ENCODE measurements at places on chromosomes 12 and 14.

GRCh38 chr12:120892265-120892664, 11.9 kb downstream of the SPPL3 start:
- DNase-seq = no peak

DNA sequence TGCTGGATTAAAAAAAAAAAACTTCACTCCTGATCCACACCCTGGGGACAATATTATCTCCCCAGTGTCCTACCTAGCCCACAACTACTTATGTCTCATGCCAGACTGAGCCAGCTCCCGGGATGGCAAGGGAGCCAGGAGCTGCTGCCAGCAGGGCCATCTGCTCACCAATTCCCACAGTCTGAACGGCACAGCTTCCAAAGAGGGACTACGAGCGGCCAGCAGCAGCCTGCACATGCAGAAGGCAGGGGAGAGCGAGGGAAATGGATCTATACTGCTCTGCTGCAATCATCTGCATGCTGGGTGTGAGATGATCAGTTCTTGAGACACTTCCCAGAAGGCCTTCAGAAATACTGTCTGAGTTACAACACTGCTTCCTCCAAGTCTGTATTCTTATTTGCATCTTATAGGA, 11.1 kb downstream of the SSH1 start:
- no peak for DNase-seq

- no peak for DNase-seq
Observed at GRCh38 chr12:123519141-123520001, 14.1 kb downstream of the RILPL1 start.

DNA sequence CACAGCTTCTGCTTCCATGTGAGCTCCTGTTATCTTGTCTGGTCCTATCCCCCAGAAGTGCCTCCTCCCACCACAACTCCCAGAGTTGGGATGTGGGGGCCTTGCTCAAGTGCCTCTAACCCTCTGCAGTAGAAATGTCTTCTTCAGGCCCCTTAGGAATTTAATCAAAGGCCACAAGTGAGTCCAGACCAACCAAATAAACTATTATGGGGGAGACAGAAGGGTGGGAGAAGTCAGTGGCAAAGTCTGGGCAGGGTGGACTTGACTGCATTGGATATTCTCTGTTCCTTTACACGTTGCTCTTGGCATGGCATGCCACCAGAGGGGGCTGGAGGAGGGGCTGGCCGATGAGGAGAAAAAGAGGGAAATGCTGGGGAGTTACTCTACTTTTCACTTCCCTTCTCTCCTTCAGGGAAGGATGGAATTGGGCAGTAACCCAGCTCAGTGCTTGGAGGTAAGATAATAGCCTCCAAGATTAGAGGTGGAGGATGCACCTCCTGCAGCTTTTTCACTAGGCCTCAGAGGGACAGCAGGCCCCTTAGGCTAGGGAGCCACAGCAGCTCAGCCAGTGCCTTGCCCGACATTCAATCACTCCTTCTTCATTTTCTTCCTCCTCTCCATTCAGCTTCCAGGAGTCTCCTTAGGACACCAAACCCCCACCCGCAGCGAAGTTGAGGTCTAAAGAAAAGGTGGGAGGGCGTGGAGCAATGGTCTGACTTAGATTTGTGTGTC, 1.2 kb upstream of the AP1G2 start:
- no peak for DNase-seq

DNA sequence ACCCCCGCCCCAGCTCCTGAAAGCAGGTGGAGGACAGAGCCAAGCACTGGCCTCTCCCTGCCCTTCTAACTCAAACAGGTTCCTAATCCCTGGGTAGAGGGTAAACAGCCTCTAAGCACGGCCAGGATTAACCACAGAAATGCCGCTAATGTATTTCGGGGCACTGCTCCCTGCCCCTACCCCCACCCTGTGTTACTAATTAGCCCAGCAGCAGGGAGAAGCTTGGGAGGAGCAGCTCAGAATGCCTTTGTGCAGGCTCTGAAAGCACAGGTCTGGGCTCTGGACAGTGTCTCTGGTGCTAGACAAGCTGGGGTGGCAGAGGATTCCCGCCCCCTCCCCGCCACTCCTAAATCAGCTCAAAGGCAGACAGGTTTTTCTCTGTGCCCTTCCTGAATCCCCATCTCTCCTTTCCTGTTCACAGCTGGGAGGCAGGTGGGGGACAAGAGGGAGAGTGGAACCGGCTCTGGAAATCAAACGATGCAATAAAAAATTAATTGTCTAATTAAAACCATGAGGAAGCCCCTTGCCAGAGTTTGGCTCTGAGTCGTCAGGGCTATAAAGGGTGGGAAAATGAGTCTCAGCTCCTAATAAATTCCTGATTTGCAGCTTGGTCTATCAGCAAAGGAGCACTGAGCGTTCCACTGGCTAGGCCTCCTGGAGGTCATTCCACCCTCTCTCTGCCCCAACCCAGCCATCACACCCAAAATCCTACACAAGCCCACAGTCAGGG, 53.0 kb downstream of the SMUG1 start:
- no peak for DNase-seq

GRCh38 chr12:85310456-85311076, 30.5 kb downstream of the ALX1 start:
- DNase-seq = no peak

DNA sequence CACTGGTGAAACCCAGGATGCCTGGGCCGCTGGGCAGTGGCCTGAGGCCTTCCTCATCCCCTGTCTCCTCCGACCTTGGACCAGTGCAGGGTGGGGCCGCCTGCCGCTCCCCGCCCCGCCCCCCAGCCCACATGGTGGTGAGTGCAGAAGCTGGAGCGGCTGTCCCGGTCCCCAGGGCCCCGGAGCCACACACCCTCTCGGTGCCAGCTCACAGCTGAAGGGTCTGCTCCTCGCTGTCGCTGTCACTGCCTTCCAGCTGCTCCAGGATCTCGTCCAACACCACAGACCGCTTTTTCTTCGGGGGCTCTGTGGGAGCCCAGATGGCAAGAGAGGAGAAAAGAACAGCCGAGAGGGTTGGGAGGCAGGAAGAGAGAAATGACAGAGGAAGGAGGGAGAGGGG, 143.1 kb downstream of the RBM19 start:
- no peak for DNase-seq

DNA sequence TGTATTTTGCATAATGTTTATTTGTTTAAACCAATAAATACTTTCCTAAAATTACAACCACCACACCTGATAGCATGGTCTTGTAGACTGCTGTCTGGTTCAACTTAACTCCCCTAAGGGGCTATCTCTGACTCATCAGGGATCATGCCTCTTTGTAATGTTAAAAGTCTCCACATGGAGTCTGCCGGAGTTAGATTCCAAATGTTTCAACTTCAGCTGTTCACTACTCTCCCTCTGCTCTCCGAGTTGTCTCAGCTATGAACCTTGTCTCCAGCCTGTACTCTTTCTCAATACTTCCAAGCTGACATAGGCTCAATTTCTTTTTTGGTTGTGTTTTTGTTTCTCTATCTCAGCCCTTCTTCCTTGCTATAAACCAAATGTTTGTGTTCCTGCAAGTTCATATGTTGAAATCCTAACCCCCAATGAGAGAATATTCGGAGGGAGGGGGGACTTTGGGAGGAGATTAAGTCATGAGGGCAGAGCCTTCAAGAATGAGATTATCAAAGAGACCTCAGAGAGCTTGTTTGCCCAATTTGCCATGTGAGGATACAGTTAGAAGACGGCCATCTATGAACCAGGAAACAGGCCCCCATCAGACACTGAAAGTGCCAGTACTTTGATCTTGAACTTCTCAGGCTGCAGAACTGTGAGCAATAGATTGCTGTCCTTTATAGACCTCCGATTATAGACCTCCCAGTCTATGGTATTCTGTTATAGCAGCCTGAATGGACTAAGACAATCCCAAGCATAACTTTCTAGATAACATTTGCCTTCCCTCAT, 858.2 kb downstream of the VRK1 start:
- DNase-seq = no peak

- no peak for DNase-seq
Observed at GRCh38 chr12:79938843-79939242, 3.9 kb upstream of the PPP1R12A start.

DNA sequence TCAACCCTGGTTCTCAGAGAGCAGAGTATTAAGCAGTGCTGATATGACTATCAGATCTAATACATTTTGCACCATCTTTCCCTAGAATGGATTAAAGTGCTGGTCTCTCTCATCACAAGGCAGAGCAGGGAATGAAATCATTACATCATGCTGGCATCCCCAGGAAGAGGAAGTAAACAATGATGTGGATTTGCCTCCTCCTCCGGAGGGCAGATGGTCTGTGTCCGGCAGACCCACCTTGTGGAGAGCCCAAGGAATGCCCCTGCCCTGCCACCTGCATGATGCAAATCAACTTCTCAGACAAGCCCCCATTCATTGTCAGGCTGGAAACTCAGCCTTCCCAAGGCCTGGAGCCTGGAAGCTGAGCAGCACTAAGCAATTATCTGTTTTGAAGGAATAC, 1149.1 kb downstream of the VRK1 start:
- no peak for DNase-seq

GRCh38 chr12:15839041-15839440, 43.1 kb upstream of the STRAP start:
- no peak for DNase-seq

GRCh38 chr14:99191395-99192027, 80.5 kb downstream of the BCL11B start:
- no peak for DNase-seq

DNA sequence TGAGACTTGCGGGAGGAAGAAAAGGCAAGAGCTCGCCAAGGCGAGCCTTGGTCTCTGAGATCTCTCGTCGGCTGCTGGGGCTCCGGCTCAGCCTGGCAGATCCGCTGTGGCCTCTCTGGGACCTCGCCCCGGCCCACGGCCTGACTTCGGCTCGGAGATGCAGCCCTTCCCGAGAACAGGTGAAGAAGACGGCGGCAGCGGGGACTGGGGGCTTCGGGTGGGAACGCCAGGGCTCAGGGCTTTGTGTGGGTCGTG, 6.0 kb upstream of the HOXC9 start:
- DNase-seq = no peak

GRCh38 chr12:119052001-119052400, 70.7 kb downstream of the SRRM4 start:
- DNase-seq = no peak

GRCh38 chr14:49898485-49898884, 5.6 kb downstream of the ARF6 start:
- no peak for DNase-seq

DNA sequence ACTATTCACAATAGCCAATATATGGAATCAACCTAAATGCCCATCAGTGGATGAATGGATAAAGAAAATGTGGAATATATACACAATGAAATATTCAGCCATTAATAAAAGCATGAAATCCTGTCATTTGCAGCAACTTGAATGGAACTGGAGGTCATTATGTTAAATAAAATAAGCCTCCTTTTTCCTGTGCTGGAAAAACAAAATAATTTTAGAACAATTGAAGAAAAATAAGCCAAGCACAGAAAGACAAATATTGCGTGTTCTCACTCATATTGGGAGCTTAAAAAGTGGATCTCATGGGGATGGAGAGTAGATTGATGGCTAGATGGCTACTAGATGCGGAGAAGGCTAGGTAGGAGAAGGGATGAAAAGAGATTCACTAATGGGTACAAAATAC, 6.3 kb upstream of the BTG1 start:
- no peak for DNase-seq

DNA sequence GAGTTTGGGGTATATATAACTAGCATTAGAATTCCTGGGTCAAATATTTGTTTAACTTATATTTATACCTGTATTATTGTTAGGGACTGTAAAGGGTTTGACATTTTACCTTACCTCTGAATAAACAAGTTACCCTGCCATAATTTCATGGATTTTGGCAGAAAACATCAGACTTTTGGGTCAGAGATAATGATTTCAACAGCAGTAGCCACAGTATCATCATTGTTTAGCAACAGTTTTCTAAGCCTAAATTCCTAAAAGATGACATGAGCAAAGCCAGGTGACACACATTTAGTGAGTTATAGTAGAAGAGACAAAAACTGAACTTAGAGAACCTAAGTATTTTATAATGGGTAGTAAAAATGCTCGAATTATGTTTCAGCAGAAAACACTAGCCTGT, 954.4 kb downstream of the TRHDE start:
- DNase-seq = no peak

DNA sequence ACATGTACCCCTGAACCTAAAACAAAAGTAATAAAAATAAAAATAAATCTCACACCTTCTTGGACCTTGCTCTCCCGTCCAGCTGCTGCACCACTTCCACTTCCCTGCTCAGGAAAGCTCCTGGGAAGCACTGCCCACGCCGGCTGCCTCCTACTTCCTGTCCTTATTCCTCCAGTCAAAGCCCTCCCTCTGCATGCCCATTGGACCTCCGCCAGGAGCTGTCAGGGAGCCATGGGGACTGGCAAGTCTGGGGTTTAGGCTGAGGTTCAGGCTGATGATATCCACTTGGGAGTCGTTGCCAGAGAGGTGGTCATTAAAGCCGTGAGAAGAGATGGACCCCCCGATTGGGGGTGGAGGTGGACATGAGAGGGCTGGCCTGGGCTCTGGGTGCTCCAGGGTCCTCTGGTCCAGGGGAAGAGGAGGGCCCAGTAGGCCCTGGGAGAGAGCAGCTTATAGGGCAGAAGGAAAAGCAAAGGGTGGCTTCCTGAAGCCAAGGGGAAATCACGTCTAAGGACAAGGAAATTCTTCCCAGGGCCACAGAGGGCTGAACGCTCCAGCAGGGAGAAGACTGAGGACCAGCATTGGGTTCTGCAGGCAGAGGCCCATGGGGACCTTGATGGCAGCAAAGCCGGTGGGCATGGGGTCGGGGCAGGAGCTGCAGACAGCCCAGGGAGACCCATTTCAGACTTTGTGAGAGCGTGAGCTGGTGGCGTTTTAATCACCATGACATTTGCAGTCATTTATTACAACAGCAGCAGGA, 78.7 kb downstream of the FZD10 start:
- DNase-seq = no peak

DNA sequence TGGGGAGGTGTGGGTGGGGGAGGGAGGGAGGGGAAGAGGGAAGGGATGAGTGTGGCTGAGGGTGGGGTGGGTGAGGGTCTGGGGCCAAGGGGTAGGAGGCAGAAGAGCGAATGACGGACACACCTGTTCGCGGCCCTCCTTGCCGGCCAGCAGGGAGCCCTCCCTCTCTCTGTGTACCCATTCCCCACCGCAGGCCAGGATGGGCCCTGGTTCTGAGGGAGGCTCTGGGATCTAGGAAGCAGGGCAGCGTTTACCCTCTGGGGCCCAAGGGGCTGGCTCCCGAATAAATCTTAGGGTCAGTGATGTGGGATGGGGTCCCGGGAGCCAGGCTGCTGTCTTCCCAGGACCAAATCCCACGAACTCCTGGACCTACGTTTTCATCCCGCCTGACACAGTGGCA, 46.0 kb upstream of the ESRRB start:
- DNase-seq = no peak

DNA sequence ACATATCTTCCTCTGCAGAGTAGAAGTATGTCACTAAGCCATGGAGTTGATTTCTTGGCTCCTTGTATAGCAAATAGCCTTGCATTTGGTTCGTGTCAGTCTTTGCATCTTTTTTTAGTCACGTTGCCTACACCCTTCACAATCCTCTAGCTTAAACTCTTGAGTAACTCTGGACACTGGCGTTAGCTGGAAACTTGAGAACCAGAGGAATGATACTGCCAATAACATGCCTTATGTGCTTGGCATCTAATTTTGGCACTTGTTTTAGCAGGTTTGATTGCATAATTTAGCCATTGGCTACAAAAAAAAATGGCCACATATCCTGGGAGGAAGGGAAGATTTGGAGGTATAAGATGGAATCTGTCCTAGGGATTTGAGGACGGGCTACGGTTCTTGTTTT, 136.2 kb downstream of the ETV6 start:
- DNase-seq = no peak

GRCh38 chr12:50198829-50199228, 31.7 kb upstream of the CERS5 start:
- DNase-seq = no peak

GRCh38 chr12:92178340-92178739, 32.7 kb upstream of the BTG1 start:
- no peak for DNase-seq

Measured in left lobe of liver (tissue), 2 donors.